Lung (tissue), 17 donors: ENCODE measurements at places on chromosomes 12 and 14. TPM values are rescaled to one million over a fixed set of nuclear protein-coding genes. Genes with fewer than 3 reads are reported as not detected.

GRCh38 chr12:93297032-93297431 lies 80.7 kb upstream of the NUDT4 start:
- DNase-seq = no peak

GRCh38 chr12:57887631-57888408 lies 41.3 kb upstream of the CTDSP2 start:
- DNase-seq = peak; percentile 61

Gene CCDC60
- total RNA-seq = 4.7 TPM

- DNase-seq = no peak
Measured at GRCh38 chr12:77076886-77077285, 11.5 kb upstream of the E2F7 start.

- no peak for DNase-seq
Measured at GRCh38 chr14:59159169-59159568, 29.3 kb upstream of the DAAM1 start.

Gene CEBPE
- not detected for total RNA-seq

Gene KHNYN
- total RNA-seq = 48.1 TPM

DNA sequence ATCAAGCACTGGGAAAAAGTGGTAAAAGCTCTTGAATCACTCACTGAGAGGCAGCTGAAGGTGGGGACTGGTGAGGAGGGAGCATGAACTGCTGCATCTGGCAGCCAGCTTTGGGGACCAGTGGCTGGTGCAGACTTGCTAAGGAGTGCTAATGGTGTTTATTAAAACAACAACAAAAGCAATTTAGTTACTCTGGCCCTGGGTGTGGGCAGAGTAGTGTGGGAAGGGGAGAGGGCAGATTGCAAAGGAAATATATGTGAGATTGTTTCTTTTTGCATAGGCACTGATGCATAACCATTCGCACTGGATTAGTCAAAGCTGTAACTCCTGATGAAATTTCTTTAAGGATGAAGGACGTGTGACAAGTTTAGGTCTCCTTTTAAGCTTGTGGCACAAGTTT lies 8.1 kb downstream of the TXNRD1 start:
- DNase-seq = no peak

Gene GNB3
- 3.3 TPM for total RNA-seq

- DNase-seq = no peak
Measured at GRCh38 chr12:129788506-129789084, 115.2 kb downstream of the TMEM132D start.

DNA sequence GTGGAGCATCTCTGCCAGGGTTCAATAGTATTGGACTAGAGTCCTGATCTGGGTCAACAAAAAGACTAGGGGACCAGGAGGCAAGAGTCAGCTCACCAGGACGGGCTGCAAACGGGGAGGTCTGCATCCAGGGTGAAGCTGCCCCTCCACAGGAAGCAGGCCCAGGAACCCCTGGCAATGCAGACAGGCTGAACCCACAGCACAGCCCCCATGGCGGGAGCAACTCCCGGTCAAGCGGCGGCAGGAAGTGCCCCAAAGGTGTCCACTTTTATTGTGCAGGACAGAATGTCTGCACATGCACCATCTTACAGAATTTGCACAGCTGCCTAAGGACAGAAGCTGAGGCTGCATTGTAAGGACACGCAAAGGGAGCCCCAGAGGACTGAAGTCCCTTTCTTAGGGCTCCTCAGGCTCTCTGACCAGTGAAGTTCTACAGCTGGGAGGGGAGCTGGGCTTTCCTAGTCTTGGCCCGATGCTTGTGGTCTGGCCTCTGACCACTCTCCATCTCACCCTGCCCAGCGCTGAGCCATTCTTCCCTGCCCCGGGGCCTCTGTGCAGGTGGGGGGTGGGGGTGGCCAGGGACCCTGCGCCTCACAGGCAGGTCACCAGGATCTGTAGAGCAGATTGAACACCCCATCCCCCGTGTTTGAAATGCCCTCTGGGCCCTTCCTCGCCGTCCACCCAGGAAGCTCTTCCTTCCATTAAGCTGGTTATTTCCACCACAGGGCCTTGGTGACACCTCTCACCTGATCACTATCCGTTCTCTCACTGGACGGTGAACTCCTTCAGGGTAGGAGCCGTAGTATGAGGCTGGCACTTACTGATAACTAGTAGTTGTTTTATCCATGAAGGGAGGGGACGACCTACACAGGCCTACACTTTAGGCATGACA lies 75.9 kb downstream of the NINJ2 start:
- no peak for DNase-seq

DNA sequence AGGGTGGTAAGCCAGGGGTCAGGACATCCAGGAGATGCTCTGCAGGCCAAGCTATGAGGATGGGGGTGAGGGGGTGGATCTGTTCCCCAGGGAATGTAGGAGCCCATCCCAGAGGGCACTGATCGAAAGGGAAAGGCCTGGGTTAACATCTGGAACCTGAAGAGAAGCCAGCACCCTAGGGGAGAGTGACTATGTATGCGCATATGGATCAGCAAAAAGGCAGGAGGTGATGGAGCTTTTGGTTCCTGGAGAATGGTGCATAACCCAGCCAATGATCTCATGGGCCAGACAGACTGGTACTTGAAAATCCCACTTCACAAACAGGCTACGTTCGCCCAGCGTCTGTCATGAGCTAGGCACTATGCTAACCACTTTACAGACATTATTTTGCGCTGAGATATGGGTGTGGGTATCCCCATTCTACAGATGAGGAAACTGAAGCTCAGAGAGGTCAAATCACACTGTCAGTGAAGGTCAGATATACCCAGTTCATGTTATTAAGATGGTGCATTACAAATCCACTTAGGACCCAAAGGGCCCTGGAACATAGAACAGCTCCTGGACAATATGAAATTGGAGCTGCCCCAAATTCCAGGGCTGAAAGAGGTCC lies 1.6 kb downstream of the CCDC63 start:
- no peak for DNase-seq

GRCh38 chr12:62724947-62725451 lies 210.0 kb downstream of the PPM1H start:
- peak; percentile 81 for DNase-seq

GRCh38 chr12:4717806-4718205 lies 2.4 kb upstream of the GALNT8 start:
- DNase-seq = no peak

DNA sequence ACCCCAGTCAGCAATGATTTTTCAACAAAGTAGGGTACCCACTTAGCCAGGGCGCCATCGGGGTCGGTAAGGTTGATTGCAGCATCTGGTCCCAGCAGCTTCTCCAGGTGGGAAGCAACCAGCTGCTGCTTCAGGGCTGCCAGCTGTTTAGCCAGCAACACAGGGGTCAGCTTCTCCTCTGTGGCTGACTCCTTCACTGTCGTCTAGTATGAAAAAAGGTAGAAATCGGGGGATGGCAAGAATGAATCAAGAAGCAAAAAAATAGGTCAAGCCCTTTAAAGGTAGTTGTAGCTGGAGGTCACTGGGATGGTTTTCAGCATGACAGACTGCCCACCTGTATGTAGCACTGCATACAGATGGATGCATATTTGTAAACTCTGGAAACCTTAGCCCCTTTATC lies 11.6 kb downstream of the MBD6 start:
- no peak for DNase-seq

DNA sequence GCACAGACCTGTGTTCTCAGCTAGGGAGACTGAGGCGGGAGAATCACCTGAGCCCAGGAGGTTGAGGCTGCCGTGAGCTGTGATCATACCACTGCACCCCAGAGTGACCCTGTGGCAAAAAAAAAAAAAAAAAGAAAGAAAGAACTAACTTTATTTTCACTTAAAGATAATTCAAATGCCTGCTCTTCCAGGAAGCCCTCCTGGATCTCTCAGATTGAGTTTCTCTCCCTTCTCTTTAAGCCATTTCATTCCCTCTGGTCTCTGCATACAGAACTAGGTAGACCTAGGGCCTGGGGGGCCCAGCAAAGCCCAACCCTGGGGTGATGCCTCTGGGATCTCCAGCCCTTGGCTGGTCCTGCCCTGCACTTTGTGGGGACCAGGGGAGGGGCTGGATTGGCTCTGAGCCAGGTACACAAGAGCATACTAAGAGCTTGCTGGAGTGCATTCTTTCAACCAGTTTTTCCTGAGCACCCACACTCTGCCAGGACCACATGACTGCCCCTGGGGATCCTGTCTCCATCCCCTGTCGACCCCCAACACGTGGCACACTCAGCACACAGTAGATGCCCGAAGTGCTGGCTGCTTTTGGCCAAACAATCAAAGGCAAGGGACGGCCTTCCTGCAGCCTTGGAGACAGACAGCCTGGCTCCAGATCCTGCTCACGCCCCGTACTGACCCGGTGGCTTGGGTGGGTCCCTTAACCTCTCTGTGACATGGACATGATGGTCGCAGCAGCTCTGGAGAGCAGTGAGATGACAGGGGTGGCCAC lies 52.7 kb downstream of the CYP46A1 start:
- DNase-seq = peak; percentile 86

DNA sequence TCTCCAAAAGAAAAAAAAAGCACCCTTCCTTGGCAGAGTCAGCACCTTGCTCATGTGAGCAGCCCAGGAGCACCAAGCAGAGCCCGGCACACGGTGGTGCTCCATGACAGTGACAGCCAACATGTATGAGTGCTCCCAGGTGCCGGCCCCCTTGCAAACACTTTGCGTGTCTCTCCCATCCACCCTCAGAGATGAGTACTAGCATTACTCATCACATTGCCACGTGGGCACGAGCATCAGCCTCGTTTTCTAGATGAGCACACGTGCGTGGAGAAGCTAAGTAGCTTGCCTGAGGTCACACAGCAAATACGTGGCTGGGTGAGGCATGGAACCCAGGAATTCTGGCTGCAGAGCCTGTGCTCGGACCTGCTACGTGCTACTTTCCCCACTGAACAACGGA lies 177.9 kb upstream of the PRMT8 start:
- DNase-seq = no peak

GRCh38 chr12:102043928-102044327 lies 17.9 kb downstream of the WASHC3 start:
- no peak for DNase-seq

Gene ZFYVE1
- 17.7 TPM for total RNA-seq

DNA sequence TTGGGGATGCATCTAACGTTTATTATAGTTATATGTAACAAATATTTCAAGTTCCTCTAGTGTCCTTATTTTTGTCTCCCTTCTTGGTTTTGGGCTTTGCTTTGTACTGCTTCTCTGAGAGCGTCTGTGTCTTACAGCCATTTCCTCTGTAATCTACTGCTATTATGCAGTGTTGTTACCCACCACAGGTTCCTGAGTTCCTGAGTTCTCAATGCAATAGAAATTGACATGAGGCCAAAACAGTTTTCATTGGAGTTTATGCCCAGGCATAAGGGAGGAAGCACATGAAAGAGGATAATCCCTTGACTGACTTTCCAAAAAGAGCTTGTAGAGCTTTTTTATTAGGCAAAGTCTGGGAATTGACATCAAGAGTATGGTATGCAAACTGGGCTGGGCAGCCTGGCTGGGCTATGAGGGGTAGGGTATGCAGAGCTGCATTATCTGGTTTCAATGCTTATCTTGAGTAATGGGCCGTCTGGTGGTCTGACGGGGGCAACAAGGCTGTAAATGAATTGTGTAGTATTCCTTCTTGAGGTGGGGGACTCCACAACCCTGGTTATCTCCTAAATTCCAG lies 722.5 kb upstream of the ATXN7L3B start:
- no peak for DNase-seq

- DNase-seq = no peak
Measured at GRCh38 chr12:112808156-112808555, 16.6 kb downstream of the RPH3A start.

GRCh38 chr12:80192087-80192486 lies 92.8 kb downstream of the OTOGL start:
- no peak for DNase-seq

- DNase-seq = no peak
Measured at GRCh38 chr14:36701132-36701531, 39.5 kb downstream of the PAX9 start.

- DNase-seq = no peak
Measured at GRCh38 chr14:93832081-93832480, 43.8 kb upstream of the PRIMA1 start.

- no peak for DNase-seq
Measured at GRCh38 chr12:131943389-131943788, 6.4 kb upstream of the EP400 start.

- DNase-seq = no peak
Measured at GRCh38 chr12:530308-530707, 70.6 kb downstream of the B4GALNT3 start.

DNA sequence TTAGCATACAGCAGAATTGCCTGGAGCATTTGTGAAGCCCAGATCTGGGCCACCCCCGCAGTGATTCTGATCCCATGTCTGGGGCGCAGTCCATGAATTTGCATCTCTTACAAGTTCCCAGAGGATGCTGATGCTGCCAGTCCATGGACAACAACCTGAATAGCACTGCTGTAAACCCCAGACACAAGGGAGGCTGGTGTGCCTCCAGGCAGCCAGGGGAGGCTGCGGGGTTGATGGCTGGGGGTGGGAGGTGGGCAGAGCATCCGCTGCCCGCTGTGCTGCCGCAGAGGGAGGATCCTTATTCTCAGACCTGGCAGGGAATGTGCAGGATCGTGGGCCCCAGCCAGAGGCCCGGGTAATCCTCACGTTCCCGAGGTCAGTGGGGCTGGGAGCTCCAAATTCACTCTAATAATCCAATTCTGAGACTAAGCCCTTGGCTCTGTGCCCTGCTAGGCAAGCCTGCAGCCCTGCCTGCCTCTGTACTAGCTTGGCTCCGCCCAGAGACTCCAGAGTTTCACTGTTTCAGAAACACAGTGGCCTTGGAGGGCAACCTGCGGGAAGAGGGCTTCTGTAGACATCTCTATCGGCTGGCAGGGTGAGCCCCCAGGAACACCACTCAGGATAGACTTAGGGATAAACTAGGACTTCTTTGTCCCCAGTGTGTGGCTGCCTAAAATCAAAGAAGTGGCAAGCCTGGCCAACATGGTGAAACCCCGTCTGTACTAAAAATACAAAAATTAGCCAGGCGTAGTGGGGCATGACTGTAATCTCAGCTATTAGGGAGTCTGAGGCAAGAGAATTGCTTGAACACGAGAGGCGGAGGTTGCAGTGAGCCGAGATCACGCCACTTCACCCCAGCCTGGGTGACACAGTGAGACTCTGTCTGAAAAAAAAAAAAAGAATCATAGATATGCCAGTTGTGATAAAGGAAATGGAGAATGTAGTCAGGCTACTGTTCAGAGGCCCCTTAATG lies 17.8 kb upstream of the MLEC start:
- peak; percentile 60 for DNase-seq

Gene POTEG
- total RNA-seq = not detected

GRCh38 chr14:25570483-25570882 lies 520.5 kb upstream of the STXBP6 start:
- DNase-seq = no peak

GRCh38 chr14:91801358-91801757 lies 66.0 kb downstream of the TC2N start:
- DNase-seq = no peak

Gene STAB2
- total RNA-seq = 0.61 TPM

GRCh38 chr14:67618617-67619063 lies 1.1 kb upstream of the ARG2 start:
- DNase-seq = peak; percentile 81
